ENCODE measurements at places on chromosomes 11 and 22.
A peak's percentile ranks its signal among the peaks of the same experiment; 100 is the strongest.

DNA sequence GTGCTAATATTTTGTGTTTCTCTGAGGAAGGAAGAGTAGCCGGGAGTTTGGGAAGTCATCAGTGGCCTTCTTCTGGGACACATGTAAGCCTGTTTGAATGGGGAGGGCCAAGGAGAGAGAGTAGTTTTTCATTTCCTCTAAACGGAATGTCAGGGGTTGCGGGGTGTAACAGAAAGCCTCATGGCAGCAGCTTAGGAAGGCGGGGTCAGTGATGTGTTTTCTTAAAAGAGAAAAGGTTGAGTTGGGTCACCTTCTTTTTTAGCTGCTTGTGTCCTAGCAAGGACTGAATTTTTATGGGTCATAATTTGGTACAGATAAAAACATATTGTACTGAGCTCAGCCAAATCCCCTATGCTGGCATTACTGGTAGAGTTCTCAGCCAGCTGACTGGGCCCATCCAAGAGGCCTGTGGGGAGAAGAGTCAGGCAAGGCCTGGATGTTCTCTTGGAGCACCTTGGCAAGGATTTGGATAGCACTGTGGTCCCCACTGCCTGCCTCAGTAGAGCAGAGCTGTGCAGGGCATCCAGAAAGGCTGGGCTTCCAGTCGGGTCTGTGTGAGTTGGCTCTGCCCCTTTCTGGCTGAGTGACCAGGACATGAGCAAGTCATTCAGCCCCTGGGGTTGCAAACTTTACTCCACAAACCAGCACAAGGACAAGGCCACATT is 29.4 kb upstream of the NAV2 start:
- DNase-seq = no peak

- no peak for DNase-seq
These were observed 385.4 kb downstream of the TMEM135 start for GRCh38 chr11:87423161-87423560.

GRCh38 chr11:29432719-29433325 is 584.0 kb downstream of the KCNA4 start:
- DNase-seq = no peak

DNA sequence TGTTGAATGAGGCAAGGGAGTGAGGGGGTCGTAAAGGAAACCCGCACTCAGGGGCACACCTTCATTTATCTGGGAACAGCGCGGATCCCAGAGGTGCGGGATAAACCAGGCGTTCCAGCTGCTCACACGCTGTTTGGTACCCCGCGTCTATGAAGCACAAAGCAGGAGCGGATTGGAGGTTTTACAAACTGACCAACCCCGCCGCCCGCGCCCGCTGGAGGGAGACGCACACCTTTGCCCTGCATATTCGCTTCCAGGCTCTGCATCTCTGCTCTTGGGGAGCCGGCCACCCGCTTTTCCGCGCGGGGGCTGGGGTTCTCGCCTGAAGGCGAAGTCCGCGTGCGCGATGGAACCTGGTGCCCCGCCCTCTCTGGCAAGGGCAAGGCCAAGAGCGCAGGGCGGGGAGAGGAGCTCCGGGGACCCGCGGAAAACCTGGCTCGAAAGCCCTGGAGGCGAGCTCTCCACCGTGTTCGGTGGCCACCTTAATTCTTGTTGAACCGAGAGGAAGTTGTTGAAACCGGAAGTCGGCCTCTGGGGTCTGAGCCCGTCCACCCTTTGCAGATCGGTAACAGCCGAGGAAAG is 6.8 kb upstream of the ALX4 start:
- no peak for DNase-seq

DNA sequence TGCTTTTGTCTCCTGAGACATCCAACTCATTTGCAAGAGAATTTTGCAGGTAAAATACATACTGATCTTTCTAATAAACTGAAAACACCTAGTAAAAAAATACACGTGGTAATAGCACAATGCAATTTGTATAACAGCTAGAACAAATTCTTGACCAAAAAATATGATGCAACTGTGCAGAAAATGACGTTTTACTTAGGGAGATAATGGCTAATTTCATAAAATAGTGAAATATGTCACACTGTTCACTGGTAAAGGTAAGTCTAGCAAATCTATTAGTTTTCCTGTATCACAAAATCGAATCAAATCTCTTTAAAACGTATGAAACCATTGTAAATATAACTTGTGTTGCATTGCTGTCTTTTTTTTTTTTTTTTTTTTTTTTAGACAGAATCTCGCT is 130.0 kb downstream of the VPREB1 start:
- DNase-seq = no peak

GRCh38 chr11:2265396-2265795 is 5.0 kb downstream of the ASCL2 start:
- no peak for DNase-seq

- no peak for DNase-seq
These were observed 1078.6 kb downstream of the LRRC4C start for GRCh38 chr11:40380835-40381234.

GRCh38 chr11:67315325-67315909 is 12.1 kb downstream of the SSH3 start:
- DNase-seq = no peak

DNA sequence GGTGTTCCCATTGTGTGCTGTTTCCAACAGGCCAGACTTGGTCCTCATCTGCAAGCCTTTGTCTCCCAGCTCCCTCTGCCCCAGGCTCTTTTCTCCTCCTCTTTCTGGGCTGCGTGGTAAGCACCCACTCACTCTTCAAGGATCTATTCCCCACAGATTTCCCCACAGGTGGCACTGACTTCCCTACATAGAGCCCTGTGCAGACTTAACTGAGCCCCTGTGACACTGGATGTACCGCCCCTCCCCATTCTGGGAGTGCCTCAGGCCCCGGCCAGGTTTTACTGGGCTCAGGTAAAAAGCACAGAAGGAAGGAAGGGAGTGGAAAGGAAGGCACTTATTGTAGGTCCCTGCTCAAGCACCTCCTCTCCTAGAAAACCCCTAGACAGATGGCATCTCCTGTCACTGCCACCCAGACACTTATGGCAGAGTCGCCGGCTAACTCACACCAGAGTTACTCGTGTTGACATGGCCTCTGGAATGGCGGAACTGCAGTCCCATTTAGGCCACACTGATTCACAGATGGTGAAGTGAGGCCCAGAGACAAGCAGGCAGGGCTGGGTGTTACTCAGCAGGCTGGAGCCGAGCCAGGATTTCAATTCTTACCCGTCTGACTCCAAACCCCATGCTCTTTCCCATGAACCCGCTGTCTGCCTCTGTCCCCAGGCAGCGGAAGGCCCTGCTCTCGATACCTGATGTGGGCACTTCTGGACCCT is 47.2 kb downstream of the LRRC32 start:
- no peak for DNase-seq

DNA sequence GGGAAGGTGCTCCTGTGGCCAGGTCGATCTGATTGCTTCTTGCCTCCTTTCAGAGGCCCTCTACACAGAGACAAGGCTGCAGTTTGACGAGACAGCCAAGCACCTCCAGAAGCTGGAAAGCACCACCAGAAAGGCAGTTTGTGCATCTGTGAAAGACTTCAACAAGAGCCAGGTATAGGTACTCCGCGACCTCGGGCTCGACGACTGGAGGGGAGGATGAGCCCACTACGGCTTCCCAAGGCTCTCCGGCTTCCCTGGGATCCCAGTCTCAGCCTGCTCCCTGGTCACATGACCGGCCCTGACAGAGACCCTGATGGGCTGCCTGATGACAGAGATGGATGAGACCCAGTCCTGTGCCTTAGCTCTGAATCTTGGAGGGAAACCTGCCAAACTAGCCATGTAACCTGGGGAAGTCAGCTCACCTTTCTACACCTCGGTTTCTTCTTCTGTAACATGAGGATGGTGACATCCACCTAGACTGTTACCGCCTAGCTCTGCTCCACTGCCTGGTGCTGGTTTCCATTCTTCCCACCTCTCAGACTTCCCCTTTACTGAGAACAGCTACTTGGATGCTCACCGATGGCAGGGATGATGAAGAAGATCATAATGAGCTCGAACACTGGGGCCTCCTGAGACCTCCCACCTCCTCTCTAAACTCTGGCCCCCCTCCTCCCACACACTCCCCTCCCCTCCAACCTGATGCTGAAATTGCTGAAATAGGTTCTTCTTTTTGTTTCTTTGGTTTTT is 8.9 kb downstream of the RIBC2 start:
- DNase-seq = no peak

- DNase-seq = peak; percentile 78
These were observed 84.7 kb downstream of the MAML2 start for GRCh38 chr11:96257972-96258934.

DNA sequence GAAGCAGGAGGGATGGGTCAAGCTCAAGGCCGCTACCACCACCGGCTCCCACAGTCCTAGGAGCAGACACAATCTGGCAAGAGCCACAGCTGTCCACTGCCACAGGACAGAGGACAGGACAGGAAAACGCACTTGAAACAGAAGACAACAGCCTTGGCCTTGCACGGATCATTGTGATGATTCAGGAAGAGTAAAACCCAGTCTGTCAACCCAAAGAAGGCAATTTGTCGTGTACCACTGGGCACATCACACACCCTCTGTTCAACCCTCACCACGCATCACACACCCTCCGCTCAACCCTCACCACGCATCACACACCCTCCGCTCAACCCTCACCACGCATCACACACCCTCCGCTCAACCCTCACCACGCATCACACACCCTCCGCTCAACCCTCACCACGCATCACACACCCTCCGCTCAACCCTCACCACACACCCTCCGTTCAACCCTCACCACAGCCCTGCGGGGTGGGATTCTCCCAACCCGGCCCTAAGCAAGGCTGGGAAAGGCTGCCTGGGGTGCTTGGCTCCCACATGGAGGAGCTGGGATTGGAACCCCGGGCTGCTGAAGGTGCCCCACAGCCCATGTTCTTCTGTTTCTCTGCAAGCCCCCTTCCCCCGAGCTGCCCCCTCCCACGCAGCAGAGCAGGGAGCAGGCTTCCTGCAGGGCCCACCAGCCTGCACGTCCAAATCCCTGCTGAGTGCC is 11.3 kb upstream of the CDC42BPG start:
- no peak for DNase-seq

GRCh38 chr11:75142714-75143419 is 8.0 kb upstream of the SLCO2B1 start:
- peak; percentile 94 for DNase-seq

Data from DND-41 (cell line).